ENCODE measurements at places on chromosomes 6 and 20. TPM values are rescaled to one million over a fixed set of nuclear protein-coding genes. Genes with fewer than 3 reads are reported as not detected.
A peak's percentile ranks its signal among the peaks of the same experiment; 100 is the strongest.

- no peak for DNase-seq
Observed at GRCh38 chr6:31661262-31662123, 915 bp upstream of the C6orf47 start.

DNA sequence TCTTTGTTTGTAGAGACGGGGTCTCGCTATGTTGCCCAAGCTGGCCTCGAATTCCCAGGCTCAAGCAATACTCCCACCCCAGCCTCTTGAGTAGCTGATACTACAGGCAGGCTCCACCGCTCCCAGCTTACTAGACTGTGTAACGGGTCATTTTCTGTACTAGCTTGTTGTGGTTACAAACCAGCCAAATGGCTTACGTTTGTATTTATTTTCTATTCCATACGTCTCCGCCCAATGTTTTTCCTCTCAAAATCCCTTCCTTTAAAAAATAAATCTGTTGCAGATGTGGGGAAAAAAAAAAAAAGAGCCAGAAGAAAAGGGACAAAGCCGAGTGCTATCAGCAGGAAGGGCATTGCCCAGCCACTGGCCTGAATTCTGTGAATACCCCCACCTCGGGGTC, 41.6 kb downstream of the PRND start:
- no peak for DNase-seq

- peak; percentile 24 for DNase-seq
Observed at GRCh38 chr6:106612671-106613416, 16.5 kb downstream of the RTN4IP1 start.

GRCh38 chr6:113381232-113381631, 475.9 kb upstream of the MARCKS start:
- DNase-seq, result no peak

GRCh38 chr20:20365480-20366161, 2.3 kb upstream of the INSM1 start:
- DNase-seq, result no peak

HLA-DRB1 gene
- total RNA-seq, result 4.1 TPM

NEDD9 gene
- 57.8 TPM for total RNA-seq

SOX12 gene
- total RNA-seq, result 4.1 TPM

CUL7 gene
- 9.9 TPM for total RNA-seq

LY86 gene
- total RNA-seq, result not detected

C20orf144 gene
- not detected for total RNA-seq

All from stomach (tissue), 19 donors.